Activated CD4-positive, alpha-beta T cell treated with anti-CD3 and anti-CD28 coated beads for 24 hours (primary cell): ENCODE measurements at places on chromosomes 2 and 18.

- DNase-seq: no peak
Observed at GRCh38 chr2:21318263-21318662, 194.5 kb downstream of the TDRD15 start.

DNA sequence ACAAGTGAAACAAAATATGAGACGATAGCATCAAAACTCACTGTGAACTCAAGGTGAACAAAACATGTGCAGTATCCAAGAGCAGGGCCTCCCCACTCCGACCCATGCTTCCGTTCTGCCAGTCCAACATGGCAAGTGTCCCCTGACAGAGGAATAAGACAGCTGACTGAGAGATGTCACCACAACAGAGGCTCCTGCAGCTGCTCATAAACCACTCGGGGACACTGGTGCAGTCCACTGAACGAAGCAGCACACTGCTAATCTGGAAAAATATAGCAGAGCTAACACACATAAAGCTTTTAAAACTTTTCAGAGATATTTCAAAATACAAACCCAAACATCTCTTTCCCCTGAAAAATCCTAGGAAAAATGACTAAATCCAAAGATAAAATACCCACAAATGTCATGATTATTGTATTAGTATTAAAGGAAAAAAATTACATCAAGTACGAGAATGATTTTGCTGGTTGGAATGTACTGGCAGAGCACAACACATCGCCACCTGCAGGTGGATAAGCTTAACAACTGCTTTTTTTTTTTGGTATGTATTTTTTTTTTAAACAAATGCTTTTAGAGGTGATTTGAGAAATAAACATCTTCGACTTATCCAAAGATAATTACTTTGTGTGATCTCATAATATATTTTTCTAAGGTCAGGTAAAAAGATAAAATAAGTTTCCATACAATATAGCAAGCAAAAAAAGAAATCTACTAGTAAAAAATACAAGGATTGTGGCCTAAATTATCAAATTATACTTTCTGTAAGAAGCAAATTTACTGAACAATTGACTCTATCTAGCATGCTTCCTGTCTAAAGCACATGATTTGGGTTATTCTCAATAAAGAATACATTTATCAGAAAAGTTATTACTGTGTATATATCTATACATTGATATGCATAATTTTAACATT lies 18.6 kb downstream of the THADA start:
- no peak for DNase-seq

DNA sequence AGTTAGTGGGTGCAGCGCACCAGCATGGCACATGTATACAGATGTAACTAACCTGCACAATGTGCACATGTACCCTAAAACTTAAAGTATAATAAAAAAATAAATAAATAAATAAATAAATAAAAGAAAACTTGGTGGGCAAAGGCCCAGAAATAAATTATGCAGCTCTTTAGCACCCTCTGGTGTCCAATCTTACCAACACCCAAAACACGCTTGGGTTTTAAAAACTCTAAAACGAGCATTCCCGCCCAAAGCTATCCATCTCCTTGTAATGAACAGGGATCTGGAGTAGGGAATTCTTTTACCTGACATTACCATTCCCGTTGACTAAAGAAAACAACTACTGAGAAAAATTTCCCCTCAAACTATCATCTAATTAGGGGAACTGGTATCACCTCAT lies 2005.9 kb upstream of the CELF4 start:
- no peak for DNase-seq

DNA sequence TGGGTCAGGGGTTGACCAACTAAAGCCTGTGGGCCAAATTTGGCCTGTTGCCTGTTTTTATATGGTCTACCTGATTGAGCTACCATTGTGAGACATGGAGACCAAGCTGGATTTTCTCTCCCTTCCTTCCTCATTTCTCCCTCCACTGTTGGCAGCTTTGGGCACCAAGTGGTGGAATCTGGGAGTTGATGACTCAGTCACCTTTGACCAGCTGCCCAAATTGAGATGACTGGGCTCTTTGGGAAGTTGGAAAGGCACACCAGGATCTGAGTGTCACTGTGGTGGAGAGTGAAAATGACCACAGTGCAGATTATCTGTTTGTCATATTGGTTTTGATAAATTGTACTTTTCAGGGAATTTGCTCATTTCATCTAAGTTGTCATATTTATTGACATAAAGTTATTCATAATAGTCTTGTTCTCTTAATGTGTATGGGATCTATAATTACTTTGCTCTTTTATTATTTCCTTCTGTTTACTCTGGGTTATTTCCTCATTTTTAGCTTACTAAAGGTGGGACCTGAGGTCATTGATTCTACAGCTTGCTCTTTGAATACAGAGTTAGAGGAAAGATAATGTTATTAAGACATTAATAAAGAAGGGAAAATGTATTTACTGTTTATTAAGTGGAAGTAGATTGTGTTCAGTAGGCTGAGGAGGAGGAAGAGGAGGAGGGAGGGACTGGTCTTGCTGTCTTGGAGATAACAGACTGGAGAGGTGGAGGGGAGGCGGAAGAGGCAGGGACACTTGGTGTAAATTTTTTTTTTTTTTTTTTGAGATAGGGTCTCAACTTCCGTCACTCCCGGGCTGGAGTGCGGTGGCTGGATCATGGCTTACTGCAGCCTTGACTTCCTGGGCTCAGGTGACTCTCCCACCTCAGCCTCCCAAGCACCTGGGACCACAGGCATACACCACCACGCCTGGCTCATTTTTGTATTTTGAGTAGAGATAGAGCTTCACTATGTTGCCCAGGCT lies 31.8 kb downstream of the AGFG1 start:
- no peak for DNase-seq

- peak; percentile 25 for DNase-seq
Observed at GRCh38 chr2:44016282-44016681, 20.5 kb upstream of the LRPPRC start.

- no peak for DNase-seq
Observed at GRCh38 chr2:176105078-176105729, 1.9 kb upstream of the HOXD11 start.

GRCh38 chr2:8997631-8998030 lies 5.9 kb downstream of the MBOAT2 start:
- DNase-seq: no peak

GRCh38 chr2:16566701-16567100 lies 98.9 kb downstream of the CYRIA start:
- DNase-seq: no peak

DNA sequence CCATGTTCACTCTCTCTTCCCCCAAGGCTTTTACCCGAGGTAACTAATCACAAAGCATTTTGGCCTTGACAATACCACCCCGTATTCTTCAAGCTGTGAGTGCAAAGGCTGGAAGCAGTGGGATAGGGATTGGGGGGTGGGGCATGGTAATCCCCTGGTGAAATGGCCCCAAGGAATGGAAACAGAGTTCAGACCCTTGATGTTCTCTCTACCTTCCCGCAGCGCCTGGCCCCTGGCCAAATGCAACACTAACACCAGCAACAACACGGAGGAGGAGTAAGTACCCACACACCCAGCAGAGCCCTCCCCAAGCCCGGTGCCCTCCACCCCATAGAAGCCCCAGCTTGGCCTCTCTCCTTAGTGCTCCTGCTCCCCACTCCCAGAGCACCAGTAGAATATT lies 36.9 kb downstream of the CNGA3 start:
- no peak for DNase-seq

- no peak for DNase-seq
Observed at GRCh38 chr18:9571546-9571945, 42.8 kb downstream of the PPP4R1 start.

GRCh38 chr18:75323821-75324585 lies 103.5 kb downstream of the SMIM21 start:
- DNase-seq: no peak

- DNase-seq: no peak
Observed at GRCh38 chr2:217698691-217699090, 304.1 kb downstream of the TNS1 start.

- no peak for DNase-seq
Observed at GRCh38 chr2:98763209-98763951, 32.4 kb upstream of the MGAT4A start.

GRCh38 chr2:197280015-197280702 lies 30.4 kb downstream of the ANKRD44 start:
- no peak for DNase-seq

DNA sequence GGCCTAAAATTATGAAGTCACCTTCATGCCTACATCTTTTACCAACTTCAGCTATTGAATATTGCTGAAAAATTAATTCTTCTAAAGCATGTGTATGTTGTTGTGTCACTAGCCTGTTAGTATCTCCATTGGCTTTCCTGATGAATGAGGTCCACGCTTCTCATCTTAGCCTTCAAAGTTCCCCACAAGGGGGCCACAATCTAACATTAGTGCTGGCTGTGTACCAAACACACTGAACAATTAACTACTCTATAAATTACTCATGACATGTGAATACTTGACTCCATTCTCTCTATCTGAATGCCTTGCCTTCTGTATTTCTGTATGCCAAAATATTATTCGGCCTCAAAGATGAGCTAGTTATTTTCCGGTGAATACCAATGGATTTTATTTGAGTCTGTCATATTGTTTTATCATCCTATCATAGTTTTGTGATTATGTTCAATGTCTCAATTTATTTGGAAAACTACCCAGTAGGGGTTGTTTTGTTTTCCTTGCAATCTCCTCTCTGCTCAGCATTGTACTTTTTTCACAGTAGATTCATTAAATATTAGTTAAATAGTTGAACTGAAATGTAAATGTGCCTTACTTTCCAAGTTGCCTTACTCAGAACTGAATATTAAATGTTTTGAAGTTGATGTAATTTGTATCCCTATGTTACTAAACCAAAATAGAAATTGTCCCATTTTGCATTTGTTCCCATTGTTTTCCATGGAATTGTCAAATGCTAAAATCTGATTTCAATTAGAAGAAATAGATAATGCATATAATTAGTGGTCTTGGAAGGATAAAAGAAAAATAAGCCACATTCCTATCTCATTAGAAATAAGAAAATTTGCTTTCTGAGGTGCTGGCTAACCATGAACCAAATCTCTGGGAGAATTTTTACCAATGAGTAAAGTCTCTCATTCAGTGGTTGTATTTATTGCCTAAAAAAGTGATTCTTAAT lies 208.4 kb upstream of the COL3A1 start:
- DNase-seq: no peak

GRCh38 chr2:96308248-96308647 lies 2.9 kb upstream of the SNRNP200 start:
- DNase-seq: no peak

DNA sequence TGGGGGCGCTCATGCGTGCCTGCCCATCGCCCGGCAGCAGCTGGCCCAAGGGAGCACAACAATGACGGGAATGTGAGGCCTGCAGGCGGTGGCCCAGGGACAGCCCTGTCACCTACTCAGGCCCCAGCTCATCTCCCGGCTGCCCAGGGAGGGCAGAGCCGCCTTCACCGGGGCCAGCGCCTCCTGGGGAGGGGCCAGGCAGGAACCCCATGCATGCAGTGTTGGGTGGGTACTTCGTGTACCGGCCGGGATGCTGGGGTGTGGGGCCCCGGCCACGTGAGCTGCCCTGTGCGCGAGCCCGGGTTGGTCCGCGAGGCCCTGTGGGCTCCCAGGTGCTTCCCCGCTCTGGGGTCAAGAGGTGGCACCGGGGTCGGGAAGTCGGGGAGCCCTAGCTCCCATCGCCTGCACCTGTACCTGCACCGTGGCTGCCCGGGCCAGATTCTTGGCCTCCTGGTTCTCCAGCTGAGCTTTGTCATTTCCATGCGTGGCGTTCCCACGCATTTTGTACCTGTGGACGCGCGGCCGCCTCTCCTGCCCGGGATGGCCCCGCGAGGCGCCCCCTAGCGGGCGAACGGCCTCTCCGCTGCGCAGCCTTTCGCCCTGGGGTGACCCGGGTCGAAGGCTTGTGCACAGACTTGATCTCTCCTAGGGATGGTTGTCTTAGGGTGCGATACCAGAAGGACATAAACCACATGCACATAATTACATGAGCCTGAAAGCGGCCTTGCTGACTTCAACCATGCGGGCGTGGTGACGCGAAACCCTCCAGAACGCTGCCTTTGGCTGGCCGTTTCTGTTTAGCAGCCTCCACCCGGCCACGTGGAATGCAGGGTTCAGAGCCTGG lies 950 bp downstream of the KLHL30 start:
- DNase-seq: peak; percentile 18

DNA sequence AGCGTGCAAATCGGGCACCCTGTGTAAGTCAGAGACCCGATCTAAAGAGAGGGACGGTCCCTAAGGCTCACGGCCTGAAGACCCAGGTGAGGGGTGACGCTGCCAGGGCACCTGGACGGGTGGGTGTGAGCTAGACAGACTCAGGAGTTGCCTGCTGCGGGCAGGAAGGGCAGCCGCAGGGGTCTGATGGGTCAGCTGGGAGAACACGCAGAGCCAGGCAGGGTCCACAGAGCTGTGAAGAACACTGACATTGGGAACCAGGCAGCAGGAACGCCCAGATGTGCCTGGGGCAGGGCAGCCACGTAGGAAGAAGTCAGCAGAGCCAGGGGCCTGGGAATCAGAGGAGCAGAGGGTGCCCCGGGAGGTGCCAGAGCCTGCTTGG lies 25.9 kb downstream of the HDAC4 start:
- DNase-seq: no peak
